Motor neuron (in vitro differentiated cells): ENCODE measurements at places on chromosomes 5 and 9.

DNA sequence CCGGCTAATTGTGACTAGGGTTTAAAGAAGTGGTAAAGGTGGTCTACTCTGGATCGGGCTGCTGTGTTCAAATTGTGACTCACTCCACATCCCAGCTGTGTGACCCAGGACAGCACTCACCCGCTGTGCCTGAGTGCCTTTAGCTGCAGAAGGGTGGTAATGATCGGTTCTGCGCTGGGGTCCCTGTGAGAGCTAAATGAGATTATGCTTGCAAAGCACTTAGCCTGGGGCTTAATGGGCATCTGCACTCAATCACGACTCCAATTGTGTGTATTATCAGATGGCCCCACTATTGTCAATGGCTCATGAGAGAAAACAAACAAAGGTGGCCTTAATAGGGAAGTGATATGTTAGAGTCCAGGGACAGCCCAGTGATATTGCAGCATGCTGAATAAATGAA is 25.1 kb upstream of the TBC1D2 start:
- ATAC-seq: peak; percentile 79

- ATAC-seq: peak; percentile 93
Observed at GRCh38 chr9:2227144-2227867, 212.2 kb downstream of the SMARCA2 start.

- ATAC-seq: no peak
Observed at GRCh38 chr5:157068339-157068738, 9.4 kb upstream of the HAVCR1 start.

- no peak for ATAC-seq
Observed at GRCh38 chr9:77834898-77835488, 186.9 kb upstream of the GNA14 start.

GRCh38 chr5:124902097-124902821 is 155.8 kb upstream of the ZNF608 start:
- peak; percentile 89 for ATAC-seq
